ENCODE measurements at places on chromosomes 16 and 17.

GRCh38 chr17:45307290-45308015 lies 9.4 kb downstream of the MAP3K14 start:
- peak; percentile 87 for DNase-seq

DNA sequence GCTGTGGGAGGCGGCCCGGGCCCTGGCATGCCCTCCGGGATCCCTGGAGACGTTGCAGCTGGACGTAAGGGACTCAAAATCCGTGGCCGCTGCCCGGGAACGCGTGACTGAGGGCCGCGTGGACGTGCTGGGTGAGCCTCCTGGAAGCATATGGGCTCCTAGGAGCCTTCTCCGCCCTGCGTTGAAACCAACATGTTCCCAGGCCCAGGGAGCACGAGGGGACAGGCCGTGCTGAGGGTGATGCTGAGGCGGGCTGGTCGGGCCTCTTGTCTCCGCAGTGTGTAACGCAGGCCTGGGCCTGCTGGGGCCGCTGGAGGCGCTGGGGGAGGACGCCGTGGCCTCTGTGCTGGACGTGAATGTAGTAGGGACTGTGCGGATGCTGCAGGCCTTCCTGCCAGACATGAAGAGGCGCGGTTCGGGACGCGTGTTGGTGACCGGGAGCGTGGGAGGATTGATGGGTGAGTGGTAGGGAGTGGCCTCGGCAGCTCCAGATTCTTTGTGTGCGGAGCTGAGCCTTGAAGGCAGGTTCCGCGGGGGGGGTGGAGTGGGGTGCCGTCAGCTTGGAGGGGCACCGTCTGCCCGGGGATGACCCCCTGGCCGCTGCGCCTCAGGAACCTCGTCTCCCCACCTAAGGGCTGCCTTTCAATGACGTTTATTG lies 567 bp downstream of the HSD17B1 start:
- DNase-seq, result no peak

GRCh38 chr16:75088216-75088615 lies 28.4 kb downstream of the LDHD start:
- DNase-seq, result no peak

DNA sequence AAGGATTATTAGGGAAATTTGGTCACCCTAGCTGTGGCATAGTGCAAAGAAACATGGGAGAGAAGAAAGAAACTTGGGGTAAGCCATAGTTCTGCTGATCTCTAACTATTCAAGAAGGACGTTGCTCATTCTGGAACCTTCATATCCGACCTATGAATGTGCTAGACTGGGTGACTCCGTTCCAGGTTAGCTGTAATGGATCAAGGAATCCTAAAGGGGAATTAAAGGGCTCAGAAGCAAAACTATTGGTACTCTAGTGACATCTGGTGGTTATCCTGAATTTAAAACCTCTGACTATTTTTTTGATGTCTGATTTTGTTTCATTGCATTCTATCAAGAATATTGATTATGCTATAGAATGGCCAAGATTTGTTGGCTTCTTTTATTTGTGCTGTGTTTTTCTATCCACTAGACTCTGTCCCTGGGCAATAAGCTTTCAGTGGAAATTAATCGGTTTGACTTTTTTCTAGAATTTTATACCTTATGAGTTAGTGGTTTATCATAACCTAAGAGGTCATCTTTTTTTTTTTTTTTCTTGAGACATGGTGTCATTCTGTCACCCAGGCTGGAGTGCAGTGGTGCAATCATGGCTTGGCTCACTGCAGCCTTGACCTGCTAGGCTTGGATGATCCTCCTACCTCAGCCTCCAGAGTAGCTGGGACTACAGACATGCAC lies 19.5 kb downstream of the PCTP start:
- peak; percentile 36 for DNase-seq

All from common myeloid progenitor, CD34-positive (primary cell).